ENCODE measurements at places on chromosomes 2 and 18.

- DNase-seq, result no peak
Observed at GRCh38 chr2:101119431-101119830, 31.8 kb downstream of the TBC1D8 start.

GRCh38 chr18:32530947-32531651, 60.4 kb upstream of the GAREM1 start:
- no peak for DNase-seq

GRCh38 chr2:160308915-160309314, 108.8 kb upstream of the ITGB6 start:
- no peak for DNase-seq

GRCh38 chr2:150142561-150142960, 344.9 kb downstream of the RND3 start:
- no peak for DNase-seq

DNA sequence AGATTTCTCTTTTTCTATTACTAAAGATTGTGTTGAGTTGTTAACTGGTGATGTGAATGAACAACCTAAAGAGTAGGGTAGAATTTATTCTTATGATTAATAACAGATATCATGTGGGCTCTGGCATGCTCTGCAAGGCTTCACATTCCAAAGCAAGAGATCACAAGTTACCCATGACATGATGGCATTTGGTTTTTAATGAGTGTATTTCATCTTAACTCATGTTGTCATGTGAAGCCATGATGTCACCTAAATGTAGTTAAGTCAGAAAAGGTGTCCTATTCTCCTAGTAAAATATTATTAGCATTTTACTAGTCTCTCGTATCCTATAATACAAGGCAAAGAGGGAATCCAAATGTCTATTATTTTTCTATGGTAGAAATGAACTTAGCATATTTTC, 678.0 kb downstream of the ARHGAP15 start:
- no peak for DNase-seq

- DNase-seq, result peak; percentile 74
Observed at GRCh38 chr2:241859436-241860183, 916 bp upstream of the PDCD1 start.

GRCh38 chr2:97963079-97963406, 32.7 kb downstream of the TMEM131 start:
- no peak for DNase-seq

DNA sequence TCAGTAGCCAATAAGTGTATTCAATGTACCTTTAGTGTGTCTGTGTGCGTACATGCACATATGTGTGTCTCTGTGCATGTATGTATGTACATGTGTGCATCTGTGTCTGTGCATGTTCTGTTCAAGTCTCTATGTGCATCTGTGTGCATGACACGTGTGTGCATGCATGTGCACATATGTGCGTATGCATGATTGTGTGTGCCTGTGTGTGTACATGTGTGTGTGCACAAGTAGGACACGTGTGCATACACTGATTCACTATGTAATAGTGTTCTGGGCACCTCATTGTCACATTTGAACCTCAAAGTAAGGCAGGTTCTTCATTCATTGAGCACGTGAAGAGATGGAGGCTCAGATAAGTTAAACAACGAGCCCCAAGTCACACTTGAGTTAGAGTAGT, 142.6 kb upstream of the COPS8 start:
- DNase-seq, result no peak

- DNase-seq, result no peak
Observed at GRCh38 chr2:206176121-206176520, 16.4 kb downstream of the EEF1B2 start.

- no peak for DNase-seq
Observed at GRCh38 chr2:72236445-72237067, 88.9 kb upstream of the CYP26B1 start.

DNA sequence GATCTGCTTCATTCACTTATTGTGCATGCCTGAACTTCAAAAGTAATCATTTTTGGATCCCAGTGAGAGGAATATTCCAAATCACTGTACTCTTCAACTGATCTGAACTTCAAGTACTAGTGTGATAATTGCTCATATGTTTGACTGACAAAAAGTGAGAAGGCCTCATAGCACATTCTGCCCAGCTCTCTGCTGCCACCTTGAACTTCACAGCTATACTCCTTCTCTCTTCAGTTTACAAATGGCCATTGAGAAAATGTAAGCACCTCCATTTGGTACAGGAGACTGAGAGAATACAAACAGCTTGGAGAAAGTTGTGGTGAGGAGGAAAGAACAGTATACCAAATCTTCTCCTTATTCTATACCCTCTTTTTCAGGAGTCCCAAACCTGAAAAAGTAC, 946.0 kb upstream of the CHAC2 start:
- DNase-seq, result no peak

DNA sequence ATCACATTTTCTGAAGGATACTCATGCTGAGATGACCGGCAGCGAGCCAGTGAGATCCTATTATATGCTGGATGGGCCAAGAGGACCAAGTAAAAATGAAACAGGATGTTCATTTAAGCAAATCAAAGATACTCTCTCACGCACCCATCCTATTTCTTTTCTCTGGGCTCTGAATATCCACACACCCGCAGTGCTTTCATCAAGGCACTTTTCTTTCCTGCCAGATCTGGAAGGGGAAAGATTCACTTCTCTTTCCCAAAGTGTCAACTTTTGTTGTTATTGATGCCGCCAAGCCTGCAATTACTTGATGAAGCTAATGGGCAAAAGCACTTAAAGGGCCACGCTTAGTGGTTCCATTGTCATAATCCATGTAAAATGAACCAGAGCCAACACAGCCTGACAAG, 191.9 kb upstream of the CHAC2 start:
- DNase-seq, result no peak

DNA sequence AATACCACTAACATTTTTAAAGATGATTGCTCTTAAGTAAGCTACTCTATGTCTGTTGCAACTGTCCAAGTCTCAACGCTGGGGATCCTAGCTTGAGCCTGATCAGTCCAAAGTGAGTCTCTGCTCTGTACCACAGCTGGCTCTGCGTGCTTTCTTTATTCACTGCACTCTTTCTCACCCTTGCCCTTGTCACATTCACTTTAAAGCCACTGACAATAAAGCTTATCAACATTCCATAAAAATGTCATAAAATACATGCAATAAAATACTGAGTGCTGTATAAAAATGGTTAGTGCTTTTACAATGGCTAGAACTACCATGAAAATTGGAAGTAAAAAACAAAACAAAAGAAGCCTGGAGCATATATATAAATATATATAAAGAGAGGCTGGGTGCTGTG, 45.5 kb upstream of the LRRTM4 start:
- no peak for DNase-seq

- no peak for DNase-seq
Observed at GRCh38 chr18:74140582-74140981, 7.1 kb downstream of the FBXO15 start.

- no peak for DNase-seq
Observed at GRCh38 chr2:201882353-201883090, 76.2 kb downstream of the CDK15 start.

DNA sequence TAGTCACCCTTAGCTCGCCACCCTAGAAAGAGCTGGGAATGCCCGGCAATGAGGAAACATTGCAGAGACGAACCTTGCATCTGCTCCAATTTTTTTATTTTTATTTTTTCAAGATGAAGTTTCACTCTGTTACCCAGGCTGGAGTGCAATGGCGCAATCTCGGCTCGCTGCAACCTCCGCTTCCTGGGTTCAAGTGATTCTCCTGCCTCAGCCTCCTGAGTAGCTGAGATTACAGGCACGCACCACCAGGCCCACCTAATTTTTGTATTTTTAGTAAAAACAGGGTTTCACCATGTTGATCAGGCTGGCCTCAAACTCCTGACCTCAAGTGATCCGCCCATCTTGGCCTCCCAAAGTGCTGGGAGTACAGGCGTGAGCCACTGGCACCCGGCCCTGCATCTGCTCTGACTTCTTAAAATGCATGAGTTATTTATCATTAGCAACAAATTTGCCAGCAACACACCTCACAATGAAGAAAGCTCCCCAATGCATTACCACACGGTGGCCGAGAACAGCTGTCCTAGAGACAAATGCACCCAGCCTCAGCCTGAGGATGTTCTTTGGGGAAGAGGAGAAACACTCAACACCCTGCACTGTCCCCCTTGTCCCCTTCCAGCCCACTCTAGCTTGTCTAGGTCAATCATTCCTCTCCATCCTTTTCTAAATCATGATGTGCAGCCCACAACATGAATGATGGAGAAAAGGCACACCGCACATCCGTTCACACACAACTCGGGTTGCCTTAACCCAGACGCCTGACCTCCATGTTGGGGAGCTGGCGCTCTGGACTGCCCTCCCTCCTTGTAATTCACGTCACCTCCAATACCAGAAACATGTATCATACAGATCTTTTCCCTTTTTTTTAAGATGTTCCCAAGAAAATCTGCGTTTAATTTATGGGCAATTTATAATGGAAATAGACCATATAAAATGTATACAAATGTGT, 46.9 kb downstream of the TTC32 start:
- no peak for DNase-seq

GRCh38 chr2:107545066-107545465, 281.6 kb upstream of the RGPD4 start:
- no peak for DNase-seq

DNA sequence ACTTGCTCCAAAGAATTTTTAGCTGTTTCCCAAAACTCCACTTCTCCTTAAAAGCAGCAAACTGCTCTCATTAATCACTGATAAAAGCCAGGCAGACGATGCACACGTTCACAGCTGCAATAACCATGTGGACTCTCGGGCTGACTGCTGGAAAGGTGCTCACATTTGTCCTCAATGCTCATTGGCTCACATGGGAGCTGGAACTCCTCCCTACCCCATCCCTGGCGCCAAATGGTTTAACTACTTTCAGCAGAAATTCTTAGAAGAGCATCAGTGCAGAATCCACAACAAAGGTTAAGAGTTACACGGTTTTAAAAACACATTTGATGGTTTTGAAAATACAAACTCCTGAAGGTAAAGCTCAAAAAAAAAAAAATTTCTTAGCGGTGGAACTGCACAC, 117.1 kb downstream of the NOL10 start:
- DNase-seq, result no peak

GRCh38 chr2:225630824-225631533, 231.5 kb downstream of the NYAP2 start:
- DNase-seq, result no peak

- DNase-seq, result no peak
Observed at GRCh38 chr2:183867206-183867605, 731.1 kb upstream of the ZNF804A start.

DNA sequence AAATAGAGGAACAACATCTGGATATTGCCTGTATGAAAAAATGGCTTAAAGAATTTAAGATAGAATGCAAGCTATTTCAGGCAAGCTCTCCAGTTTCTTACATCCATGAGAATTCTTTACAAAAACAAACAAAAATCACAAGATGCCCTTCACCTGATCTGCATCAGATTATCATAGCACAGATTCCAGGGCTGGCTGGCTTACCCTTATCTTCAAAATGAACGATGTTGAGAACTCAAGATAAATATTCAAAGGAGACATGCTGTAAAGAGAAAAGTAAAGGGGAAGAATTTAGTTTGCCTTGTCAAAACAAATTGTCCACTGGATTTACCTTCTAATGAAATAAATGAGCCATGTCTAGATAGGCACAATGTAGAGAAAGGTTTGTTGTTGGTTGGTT, 18.7 kb upstream of the SLC40A1 start:
- DNase-seq, result no peak

GRCh38 chr18:73842795-73843394, 304.7 kb downstream of the FBXO15 start:
- peak; percentile 13 for DNase-seq

- DNase-seq, result no peak
Observed at GRCh38 chr2:217045700-217046475, 186.0 kb upstream of the TNP1 start.

- DNase-seq, result no peak
Observed at GRCh38 chr2:83081826-83082690, 1377.0 kb downstream of the SUCLG1 start.

- DNase-seq, result no peak
Observed at GRCh38 chr2:122152571-122152970, 397.1 kb downstream of the TSN start.

DNA sequence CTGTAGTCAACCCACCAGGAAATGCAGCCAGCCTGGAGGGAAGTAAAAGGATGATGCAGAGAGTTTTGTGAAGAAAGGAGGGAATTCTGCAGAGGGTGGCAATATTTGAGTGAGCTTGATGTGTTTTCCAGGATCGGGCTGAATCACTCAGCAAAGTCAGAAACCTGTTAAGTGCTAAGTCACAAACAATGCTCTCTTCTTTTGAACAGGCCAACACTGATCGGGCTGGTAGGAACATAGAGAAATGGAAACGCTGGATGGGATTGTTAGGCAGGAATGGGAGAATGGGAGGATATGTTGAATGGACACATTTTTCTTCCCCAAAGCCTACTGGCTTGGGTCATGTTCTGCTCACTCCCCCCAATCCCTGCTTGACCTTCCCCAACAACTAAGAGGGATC, 36.6 kb downstream of the KCNS3 start:
- DNase-seq, result no peak

- DNase-seq, result no peak
Observed at GRCh38 chr2:129861666-129862288, 117.7 kb upstream of the RAB6C start.

GRCh38 chr2:110173523-110173922, 31.3 kb downstream of the NPHP1 start:
- DNase-seq, result no peak

GRCh38 chr18:41977233-41977632, 22.2 kb downstream of the PIK3C3 start:
- DNase-seq, result no peak

DNA sequence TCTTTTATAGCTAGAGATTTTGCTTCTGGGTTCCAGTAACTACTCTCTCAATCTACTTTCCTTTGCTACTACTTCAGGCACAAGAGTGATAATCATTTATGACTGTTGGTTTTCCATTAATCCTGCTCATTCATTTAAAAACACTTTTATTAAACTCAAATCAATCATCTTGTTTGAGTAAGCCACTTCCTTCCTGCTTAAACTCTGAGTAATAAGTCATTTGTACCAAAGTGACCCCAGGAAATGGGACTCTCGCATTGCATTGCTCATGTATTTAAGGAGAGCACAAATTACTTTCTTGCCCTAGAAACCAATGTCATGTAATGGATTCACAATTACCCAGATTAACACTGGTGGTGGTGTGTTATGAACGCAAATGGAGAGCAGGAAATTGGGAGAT, 270.7 kb upstream of the HNMT start:
- no peak for DNase-seq

DNA sequence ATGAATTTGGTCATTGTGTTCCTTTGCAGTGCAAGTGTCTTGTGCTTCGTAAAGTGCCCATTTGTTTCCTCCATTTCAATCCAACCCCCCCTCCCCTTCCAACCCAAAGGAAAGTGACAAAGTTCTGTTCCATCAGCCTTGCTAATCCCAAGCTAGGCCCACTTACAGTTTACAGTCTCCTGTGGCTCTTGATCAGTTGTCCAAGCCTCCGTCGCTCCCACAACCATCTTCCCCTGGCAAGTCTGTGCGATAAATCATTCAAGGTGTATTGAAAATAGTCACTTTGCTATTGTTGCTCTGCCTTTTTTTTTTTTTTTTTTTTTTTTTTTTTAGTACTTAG, 6.5 kb downstream of the POU3F3 start:
- no peak for DNase-seq

GRCh38 chr2:58204195-58204959, 36.7 kb downstream of the FANCL start:
- DNase-seq, result no peak
